ENCODE measurements at places on chromosomes 13 and 19. TPM values are rescaled to one million over a fixed set of nuclear protein-coding genes. Genes with fewer than 3 reads are reported as not detected.

GRCh38 chr19:3573858-3574637 is 1.3 kb downstream of the HMG20B start:
- DNase-seq: peak; percentile 100

DNA sequence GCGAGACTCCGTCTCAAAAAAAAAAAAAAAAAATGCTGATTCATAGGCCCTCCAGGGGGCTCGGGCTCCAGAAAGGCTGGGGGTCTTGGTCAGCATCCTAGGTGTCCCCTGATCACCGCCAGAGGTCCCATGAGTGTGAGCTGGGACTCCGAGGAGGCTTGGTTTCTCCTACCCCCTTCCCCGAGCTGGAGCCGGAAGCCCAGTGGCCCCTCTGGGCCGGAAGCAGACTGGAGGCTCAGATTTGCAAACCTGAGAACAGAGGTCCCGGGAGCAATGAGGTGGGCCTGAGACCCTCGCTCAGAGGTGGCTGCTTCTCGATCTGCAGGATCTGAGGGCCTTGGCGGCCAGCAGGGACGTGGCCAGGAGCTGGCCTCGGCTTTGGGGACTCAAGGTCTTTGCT is 41.5 kb downstream of the EFNA2 start:
- no peak for DNase-seq

MARK4 gene
- total RNA-seq: 60.8 TPM

GRCh38 chr19:8512115-8512967 is 1.6 kb downstream of the ZNF414 start:
- DNase-seq: peak; percentile 68

PTOV1 gene
- total RNA-seq: 316 TPM

- no peak for DNase-seq
Observed at GRCh38 chr13:110134801-110135200, 172.2 kb downstream of the COL4A1 start.

- no peak for DNase-seq
Observed at GRCh38 chr19:11495885-11496284, 9.8 kb downstream of the ZNF653 start.

DNA sequence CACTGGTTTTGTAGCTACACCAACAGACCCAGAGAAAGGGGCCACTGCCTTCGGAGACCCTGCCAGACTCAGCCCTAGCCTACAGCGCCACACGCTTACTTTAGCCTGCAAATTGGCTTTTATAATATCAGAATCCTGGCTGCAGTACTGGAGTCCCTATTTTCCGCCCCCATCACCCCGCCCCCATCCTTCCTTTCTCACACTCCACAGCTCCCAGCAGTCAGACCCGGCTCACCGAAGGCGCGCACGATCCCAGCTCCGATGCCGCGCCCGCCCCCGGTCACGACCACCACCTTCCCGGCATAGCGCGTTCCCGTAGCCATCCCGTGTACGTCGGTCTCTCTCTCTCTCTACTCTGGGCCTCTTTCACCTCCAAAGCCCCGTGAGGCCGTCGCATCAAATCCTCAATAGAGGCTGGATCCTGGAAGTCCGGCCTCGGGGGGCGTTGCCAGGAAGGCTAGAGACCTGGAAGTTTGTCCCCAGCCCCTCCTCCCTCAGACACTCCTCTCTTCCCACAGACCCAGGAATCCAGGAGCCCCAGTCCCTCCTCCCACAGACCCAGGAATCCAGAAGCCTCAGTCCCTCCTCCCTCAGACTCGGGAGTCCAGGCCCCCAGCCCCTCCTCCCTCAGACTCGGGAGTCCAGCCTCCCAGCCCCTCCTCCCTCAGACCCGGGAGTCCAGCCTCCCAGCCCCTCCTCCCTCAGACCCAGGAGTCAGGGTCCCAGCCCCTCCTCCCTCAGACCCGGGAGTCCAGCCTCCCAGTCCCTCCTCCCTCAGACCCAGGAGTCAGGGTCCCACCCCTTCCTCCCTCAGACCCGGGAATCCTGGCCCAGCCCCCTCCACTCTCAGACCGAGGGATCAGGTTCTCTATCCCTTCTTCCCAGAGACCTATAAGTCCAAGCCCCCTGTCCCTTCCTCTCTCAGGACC is at the start of gene HSD17B14:
Gene HSD17B14, minus strand, starts transcription at position 403 of the 929 bp plus-strand sequence. Its CDS starts 80 bp downstream, at position 323.
- peak; percentile 79 for DNase-seq

GRCh38 chr13:71149498-71150363 is 717.3 kb downstream of the DACH1 start:
- no peak for DNase-seq

GRCh38 chr13:82713687-82714405 is 1168.4 kb downstream of the SLITRK1 start:
- DNase-seq: no peak

DNA sequence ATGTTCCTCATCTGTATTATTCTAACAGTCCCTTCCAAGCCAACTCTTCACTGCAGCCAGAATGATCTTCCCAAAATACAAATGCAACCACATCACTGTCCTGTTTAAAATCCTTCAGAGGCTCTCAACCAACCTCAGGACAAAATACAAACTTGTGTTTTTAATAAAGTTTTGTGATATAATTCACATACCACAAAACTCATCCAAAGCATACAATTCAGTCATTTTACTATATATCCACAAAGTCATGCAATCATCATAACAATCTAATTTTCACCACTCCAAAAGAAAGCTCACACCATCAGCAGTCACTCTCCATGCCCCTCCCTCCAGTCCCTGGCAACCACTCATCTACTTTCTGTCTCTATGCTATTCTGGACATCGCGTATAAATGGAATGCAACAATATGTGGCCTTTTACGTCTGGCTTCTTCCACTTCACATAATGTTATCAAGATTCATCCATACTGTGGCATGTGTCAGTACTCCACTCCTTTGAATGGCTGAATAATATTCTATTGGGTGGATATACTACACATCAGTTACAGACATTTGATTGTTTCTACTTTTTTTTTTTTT is 81.7 kb upstream of the DOCK9 start:
- DNase-seq: no peak

- DNase-seq: no peak
Observed at GRCh38 chr19:17974551-17974950, 7.6 kb downstream of the KCNN1 start.

HCST gene
- 1.9 TPM for total RNA-seq

UBA52 gene
- 1,328 TPM for total RNA-seq

ZNF878 gene
- 10.1 TPM for total RNA-seq

- DNase-seq: no peak
Observed at GRCh38 chr13:83773961-83774360, 108.3 kb downstream of the SLITRK1 start.

GRCh38 chr13:112117258-112117954 is 50.5 kb downstream of the SOX1 start:
- no peak for DNase-seq

N4BP2L1 gene
- total RNA-seq: 5.3 TPM

FAM32A gene
- 62.2 TPM for total RNA-seq

DNA sequence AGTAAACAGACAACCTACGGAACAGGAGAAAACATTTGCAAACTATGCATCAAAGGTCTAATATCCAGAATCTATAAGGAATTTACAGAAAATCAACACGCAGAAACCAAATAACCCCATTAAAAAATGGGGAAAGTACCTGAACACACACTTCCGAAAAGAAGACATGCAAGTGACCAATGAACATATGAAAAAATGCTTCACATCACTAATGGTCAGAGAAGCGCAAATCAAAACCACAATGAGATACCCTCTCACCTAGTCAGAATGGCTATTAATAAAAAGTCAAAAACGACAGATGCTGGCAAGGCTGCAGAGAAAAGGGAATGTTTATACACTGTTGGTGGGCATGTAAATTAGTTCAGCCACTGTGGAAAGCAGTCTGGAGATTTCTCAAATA is 29.5 kb downstream of the SLC25A15 start:
- no peak for DNase-seq

GRCh38 chr13:24247016-24247415 is 62.4 kb upstream of the C1QTNF9 start:
- DNase-seq: no peak

- DNase-seq: no peak
Observed at GRCh38 chr19:13301627-13302334, 151.6 kb downstream of the IER2 start.

FLT3 gene
- total RNA-seq: 0.16 TPM

- DNase-seq: no peak
Observed at GRCh38 chr19:27770095-27770494, 1442.9 kb downstream of the UQCRFS1 start.

- DNase-seq: no peak
Observed at GRCh38 chr19:49387936-49388372, at the start of gene KASH5. Gene KASH5 (plus strand): TSS chr19:49388249. CDS start chr19:49390884, 2,635 bp downstream.

DNA sequence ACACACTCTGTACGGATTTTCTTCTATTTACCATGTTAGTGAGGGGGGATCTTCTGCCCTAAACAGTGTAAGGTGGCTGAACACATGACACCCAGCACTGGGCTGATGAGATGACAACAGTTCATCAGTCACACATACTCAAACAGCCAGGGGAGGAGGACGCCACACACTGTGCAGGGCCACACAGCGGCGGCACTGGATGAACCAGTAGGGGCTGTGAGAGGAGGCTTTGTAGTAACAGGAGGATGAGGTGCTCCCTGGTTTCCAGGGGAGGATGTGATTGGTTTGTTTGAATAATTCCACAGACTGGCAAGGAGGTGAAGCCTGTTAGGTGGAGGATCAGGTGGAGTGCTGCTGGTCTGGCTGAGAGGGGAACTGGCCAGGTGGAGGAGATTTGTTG is 16.3 kb upstream of the GTF3A start:
- DNase-seq: no peak

GRCh38 chr19:54670576-54671357 is 8.0 kb downstream of the LILRB4 start:
- DNase-seq: no peak

DNA sequence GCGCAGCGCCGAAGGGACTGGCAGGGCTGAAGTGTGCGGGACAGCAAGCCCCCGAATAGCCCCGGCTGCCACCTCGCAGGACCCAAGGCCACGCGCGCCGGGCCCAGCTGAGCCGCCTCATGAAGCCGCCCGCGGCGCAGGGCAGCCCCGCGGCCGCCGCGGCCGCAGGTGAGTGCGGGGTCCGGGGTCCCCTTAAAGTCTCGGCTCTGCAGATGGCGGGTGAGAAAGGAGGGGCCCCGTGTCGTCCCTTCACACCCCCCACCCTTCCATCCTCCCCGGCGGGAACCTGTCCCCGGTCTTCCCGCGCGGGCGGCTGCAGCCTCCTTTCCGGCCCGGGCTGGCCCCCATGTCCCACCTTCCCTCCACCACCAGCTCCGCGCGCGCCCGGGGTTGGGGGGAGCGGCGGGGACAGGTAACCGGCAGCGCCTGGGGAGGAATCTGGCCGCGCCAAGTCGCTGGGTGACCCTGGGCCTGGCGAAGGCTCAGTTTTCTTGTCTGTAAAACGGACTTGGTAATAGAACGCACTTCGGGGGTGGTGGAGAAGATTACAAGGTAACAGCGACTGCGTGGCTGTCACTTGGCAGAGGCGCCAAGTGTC is 338 bp downstream of the RGCC start:
- DNase-seq: peak; percentile 31

PTH2 gene
- 1.7 TPM for total RNA-seq

- no peak for DNase-seq
Observed at GRCh38 chr19:47518139-47518538, 3.3 kb upstream of the NAPA start.

- no peak for DNase-seq
Observed at GRCh38 chr13:51063909-51064308, 47.2 kb downstream of the C13orf42 start.

CGB7 gene
- 1.6 TPM for total RNA-seq

NPAS1 gene
- 6.8 TPM for total RNA-seq

CYP2S1 gene
- total RNA-seq: 173 TPM

DNA sequence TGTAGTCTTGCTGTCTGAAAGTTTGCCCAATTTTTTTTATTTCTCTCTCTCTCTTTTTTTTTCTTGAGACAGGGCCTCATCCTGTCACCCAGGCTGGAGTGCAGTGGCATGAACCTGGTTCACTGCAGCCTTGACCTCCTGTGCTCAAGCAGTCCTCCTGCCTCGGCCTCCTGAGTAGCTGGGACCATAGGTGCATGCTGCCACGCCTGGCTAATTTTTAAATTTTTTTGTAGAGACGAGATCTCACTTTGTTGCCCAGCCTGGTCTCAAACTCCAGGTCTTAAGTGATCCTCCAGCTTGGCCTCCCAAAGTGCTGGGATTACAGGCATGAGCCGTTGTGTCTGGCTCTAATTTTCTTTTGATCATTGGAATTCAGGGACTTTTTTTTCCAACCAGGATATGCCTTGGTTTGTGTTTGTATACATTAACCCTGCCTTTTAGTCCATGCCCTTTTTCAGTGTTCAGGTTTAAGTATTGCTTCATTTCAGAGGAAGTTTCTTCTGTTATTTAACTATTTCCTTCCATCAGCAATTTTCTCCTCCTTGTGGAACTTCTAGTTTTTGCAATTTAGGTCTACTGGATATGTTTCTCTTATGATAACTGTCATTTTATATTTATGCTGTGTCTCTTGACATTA is 201.4 kb downstream of the PCCA start:
- DNase-seq: no peak

DNA sequence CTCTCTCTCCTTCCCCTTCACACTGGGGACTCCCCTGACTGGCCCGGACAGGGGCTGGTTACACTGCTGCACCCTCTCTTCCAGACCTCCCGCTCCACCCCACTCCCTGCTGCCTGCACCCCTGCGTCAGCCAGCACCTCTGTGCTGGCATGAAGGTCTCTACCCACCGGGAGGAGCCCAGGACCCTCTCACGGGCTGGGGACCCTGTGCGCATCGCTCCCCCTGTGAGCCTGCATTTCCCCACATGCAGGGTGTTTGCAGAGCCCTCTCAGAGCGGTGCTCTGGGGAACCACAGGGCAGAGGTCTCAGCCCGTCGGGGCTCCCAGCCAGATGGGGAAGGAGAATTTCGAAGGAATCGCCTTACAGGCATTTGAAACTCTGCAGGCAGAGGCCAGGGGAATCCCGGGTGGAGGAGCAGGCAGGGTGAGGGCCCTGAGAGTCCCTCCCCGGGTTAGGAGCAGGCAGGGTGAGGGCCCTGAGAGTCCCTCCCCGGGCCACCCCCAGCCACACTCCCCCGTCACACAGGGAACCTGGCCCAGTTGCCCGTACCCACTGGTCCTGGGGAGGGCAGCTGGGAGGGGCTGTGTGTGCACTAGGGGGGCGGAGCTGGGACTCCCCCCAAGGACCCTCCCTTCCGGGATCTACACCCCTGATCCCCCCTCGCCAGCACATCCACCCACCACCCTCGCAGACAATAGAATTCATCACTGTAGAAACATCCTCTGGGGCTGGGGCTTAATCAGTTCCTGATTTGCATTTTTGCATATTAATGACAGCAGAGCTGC is 16.3 kb upstream of the TCF3 start:
- DNase-seq: no peak

- DNase-seq: peak; percentile 62
Observed at GRCh38 chr13:36919833-36920615, at the start of gene SMAD9. Gene SMAD9 (minus strand): TSS chr13:36920238. CDS start chr13:36879689, 40,549 bp downstream.

All from WTC11 (cell line).